ENCODE measurements at places on chromosomes 3 and 15. TPM values are rescaled to one million over a fixed set of nuclear protein-coding genes. Genes with fewer than 3 reads are reported as not detected.

The DUOX1 gene
- not detected for total RNA-seq

The ZNF502 gene
- total RNA-seq = 5.9 TPM

The VWA5B2 gene
- not detected for total RNA-seq

The CLDN16 gene
- 0.23 TPM for total RNA-seq

The B3GNT5 gene
- total RNA-seq = 11.3 TPM

The P3H2 gene
- total RNA-seq = 24.8 TPM

The TM4SF1 gene
- total RNA-seq = 17.5 TPM

The CFAP100 gene
- total RNA-seq = not detected

The TMF1 gene
- total RNA-seq = 47.8 TPM

The VILL gene
- 8.9 TPM for total RNA-seq

The WDR93 gene
- total RNA-seq = under 0.01 TPM
